NCI-H774 (cell line): ENCODE measurements at places on chromosomes 2 and 18.
A peak's percentile ranks its signal among the peaks of the same experiment; 100 is the strongest.

GRCh38 chr2:139209586-139209985, 429.4 kb upstream of the NXPH2 start:
- DNase-seq, result no peak

- DNase-seq, result peak; percentile 7
These were observed 13.9 kb upstream of the SMCHD1 start for GRCh38 chr18:2641638-2642037.

DNA sequence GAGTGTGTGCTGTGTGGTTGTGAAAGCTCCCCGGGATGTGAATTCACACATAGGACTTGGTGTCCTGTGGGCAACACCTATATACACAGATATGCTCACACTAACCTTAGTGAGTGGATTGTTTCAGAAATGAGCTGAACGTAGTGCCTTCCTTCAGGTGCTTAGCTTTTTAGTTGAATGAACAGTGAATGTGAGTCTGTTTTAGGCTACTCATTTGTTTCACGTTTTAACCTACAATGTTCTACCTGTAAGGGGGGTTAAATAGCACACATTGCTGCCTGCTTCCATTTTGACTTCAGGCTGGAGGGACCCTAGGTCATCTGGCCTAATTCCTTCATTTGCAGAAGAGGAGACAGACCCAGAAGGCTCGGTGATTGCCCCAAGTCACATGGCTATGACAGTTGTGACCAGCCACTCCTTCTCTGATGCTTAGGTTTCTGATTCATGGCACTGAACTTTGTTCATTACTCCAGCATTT, 1.0 kb downstream of the PLEK start:
- no peak for DNase-seq

GRCh38 chr18:43876286-43876685, 599.0 kb upstream of the SYT4 start:
- no peak for DNase-seq

- no peak for DNase-seq
These were observed 487.4 kb upstream of the CELF4 start for GRCh38 chr18:38052879-38053590.

DNA sequence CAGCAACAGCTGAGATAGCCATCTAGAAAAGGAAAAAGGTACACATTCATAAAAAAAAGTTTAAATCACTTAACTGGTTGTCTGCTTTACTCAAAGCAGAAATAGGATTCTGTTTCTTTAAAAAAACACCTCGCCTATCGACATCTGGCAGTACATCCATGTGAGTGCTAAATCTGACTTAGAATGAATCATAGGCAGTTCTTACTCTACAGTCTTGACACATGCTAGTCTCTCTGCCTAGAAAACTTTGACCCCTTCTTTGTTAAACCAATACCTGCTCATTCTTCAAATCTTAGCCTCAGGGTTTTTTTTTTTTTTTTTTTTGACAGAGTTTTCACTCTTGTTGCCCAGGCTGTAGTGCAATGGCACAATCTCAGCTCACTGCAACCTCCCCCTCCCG, 37.1 kb upstream of the GPR75 start:
- no peak for DNase-seq

DNA sequence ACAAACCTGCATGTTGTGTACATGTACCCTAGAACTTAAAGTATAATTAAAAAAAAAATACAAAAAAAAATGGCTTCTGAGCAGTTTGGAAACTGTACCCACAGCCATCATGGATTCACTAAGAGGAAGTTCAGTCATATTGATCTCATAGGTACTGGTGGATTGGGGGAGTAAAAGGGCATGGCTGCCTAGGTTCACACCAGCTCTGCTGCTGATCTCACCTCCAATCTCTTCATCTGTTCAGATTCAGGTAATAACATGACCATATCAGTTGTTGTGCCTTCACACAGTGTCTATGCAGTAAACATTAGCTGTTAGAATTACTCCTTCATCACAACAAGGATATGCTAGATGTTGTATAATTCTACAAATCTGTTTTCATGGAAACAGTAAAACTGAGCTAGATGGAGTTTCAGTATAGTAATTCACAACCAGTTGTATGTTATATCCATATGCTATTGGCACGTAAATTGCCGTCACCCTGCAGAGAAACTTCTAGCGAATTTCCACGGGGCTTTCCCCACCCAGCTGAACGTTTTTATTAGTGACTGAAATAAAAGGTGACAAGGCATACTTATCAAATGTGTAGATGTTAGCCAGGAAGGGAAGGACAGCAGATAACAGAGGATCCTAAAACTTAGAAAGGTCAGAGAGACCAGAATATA, 59.3 kb upstream of the ITM2C start:
- no peak for DNase-seq

DNA sequence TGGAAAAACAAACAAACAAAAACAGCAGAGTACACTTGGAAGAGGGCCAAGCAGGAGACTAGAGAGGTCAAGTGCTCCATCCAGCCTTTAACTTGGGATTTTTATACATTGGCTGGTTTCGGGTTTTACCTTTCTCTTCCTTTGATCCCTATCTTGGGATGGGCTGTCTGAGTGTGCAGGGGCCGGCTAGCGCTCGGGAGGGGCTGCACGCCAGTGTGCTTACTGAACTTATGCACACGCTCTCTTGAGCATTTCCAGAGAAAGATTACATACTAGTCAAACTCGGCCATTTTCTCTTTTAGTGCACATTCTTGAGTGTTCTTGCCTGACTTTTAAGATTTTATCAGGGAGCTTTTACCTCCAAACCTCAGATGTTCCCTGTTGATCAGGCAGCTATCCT, 707.8 kb downstream of the DSC3 start:
- no peak for DNase-seq

GRCh38 chr2:66896131-66896530, 461.2 kb downstream of the MEIS1 start:
- DNase-seq, result no peak

- DNase-seq, result peak; percentile 61
These were observed 261.0 kb upstream of the CXCR4 start for GRCh38 chr2:136378712-136379595.

- no peak for DNase-seq
These were observed 368.0 kb upstream of the RAB6C start for GRCh38 chr2:129611471-129611870.

DNA sequence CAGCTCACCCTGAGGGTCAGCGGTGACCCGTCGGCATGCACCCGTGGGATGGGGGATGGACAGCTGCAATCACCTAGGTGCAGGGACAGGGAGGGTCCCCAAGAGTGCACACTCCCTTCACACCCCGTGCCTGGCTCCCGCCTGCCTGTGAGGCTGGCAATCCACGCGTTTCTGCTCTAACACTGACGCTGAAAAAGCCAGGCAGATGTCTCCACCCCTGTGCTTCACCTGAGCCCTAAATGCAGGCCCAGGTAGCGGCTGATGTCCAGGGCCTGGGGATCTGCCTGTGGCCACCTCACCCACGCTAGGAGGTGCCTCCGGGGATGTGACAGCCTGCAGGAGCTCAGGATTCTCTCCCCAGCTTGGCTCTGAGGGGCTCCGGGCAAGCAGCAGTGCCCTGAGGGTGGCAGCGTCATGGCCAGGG, 212.0 kb upstream of the SALL3 start:
- DNase-seq, result no peak

- no peak for DNase-seq
These were observed 416.8 kb upstream of the HS6ST1 start for GRCh38 chr2:128735296-128735960.

DNA sequence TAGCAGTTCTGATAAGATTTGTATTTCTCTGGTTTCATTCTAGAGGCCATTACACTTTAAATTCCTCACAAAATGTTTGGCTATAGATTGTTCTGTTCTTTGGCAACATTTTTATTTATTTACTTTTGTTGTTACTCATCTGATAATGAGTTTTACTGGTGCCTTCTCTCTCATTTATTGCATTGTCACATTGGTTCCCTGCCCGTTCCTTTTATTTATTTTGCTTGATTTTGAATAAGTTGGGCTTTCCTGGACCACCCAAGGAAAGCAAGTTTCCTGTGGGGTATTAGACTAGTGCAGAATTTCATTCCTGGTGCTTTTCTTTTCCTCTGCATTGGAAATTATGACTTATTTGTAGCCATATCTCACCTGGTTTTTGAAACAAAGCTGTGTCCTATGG, 232.0 kb downstream of the SOCS6 start:
- no peak for DNase-seq

GRCh38 chr2:42256505-42256904, 87.4 kb downstream of the EML4 start:
- DNase-seq, result no peak

GRCh38 chr2:147177071-147177857, 667.6 kb upstream of the ACVR2A start:
- DNase-seq, result peak; percentile 53

DNA sequence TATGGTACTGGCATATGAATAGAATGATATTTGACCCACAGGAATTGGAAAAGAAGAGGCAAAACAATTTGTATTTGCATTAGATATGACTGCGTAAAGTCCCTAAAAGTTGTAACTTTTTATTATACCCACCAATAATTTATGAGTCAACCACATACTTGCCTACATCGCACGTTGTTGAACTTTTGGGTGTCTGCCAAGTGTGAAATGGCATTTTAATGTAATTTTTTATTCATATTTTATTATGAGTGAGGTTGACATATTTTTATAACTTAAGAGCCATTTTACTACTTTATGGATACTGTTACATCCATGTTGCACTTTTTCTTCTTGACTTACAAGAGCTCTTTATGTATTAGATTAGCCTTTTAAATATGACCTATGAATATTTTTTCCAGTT, 4.6 kb downstream of the DSC2 start:
- no peak for DNase-seq

GRCh38 chr2:235347691-235348090, 146.2 kb upstream of the AGAP1 start:
- no peak for DNase-seq

GRCh38 chr18:48193521-48194492, 215.4 kb downstream of the ZBTB7C start:
- no peak for DNase-seq

DNA sequence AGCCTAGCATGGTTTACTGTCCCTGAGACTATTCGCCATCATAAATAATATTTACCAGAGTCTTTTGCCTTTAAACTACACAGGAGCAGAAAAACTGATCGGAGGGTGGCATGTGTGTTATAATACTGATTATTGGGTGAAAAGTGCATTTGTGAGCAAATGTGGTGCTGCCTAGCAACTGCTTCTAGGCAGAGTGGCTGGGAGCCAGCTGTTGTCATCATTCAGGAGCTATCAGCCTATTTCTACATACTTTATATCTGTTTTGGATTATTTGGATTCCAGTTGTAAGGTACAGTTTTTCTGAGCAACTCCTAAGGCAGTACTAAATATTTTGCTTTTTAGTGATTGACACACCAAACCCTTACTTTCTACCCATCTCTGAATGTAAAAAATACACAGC, 75.0 kb upstream of the MSTN start:
- no peak for DNase-seq

DNA sequence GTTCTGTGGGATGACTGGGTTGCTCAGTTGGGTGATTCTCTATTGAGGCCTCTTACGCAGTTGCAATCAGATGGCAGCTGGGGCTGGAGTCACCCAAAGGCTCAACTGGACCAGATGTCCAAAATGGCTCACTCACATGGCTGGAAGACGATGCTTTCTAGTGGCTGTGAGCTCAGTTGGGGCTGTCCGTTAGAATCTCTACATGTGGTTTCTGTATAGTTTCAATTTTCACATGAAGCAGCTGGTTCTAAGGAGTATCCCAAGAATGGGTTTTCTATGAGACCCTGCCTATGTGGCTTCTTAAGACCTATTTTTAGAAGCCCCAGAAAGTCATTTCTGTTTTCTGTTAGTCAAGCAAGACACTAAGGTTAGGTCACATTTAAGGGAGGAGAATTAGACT, 4.4 kb downstream of the XRCC5 start:
- no peak for DNase-seq

DNA sequence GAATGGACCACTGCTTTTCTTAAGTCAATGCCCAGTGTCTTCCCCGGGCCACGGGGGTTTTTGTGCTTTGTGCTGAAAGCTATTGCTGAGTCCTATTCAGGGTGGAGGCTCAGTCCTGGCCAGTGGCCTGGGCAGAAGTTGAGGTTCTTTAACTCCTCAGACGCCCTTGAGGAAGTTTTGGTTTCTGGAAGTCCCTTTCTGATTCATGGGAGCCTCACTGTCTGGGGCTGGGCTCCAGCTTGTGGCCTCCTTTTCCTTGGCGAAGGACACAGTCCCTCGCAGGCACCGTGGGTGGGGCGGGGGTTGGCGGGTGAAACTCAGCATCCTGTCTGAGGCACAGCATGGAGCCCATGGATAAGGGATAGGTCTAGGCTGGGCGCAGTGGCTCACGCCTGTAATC, 465.2 kb upstream of the HS6ST1 start:
- DNase-seq, result no peak

DNA sequence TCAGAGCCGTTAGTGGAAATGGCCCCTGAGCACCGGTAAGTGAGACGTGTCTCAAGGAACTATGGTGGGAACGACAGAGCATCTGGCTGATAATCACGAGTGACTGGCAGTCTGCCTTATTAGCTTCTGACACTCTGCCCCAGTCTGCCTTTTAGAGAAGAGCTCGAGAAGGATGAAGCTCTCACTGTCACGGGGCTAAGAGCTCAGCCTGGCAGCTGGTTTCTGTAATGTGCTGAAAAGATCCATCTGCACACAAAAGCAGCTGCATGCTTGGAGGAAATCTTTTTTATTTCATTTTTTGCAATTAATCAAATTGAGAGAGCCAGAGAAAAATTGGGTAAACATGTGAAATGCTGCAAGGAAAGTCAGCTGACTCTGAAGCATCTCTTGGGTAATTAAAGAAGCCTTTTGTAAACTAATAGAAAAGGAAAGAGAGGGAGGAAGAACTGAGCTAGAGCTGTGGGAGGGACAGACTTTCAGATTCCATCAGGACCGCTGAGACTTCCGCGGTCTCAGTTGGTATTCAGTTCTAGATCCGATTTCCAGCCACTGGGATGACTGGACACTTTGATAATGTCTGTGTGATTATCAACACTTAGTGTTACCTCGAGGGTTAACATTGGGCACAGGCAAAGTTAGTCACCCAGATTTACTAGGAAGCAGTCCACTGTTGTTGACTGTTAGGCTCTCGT, 24.4 kb downstream of the MBP start:
- DNase-seq, result no peak

GRCh38 chr2:183063083-183063482, 15.5 kb upstream of the DUSP19 start:
- peak; percentile 14 for DNase-seq

- no peak for DNase-seq
These were observed 129.7 kb downstream of the PHLPP1 start for GRCh38 chr18:62844850-62845643.

DNA sequence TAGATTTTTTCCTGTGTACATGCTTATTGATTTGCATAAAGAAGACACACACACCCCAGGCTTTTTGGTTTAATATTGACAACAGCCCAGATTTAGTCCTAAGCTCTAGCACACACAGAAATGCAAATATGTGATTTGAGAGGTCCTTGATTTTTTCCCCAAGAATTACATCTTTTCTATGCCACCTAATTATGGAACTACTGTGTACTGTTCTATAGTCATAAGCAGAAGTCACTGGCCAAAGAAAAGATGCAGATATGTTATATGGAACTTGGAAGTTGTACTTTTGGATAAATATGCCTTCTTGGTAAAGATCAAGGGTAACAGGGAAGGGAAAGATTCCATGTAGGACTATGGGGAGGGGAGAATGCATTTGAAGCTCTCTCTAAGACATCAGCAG, 105.6 kb downstream of the SETBP1 start:
- no peak for DNase-seq
